ENCODE measurements at places on chromosomes 2 and 18. TPM values are rescaled to one million over a fixed set of nuclear protein-coding genes. Genes with fewer than 3 reads are reported as not detected.

NETO1 gene
- not detected for total RNA-seq

GRCh38 chr2:40611196-40611595 lies 159.3 kb upstream of the SLC8A1 start:
- no peak overlapping the region for H3K4me3 ChIP-seq
- no peak for DNase-seq
- H3K27me3 ChIP-seq, result no peaks in the 10 kb centered on the region
- no peaks in the 10 kb centered on the region for H3K36me3 ChIP-seq
- H3K4me1 ChIP-seq, result no peaks in the 10 kb centered on the region

- no peaks in the 10 kb centered on the region for H3K4me1 ChIP-seq
- no peak overlapping the region for H3K27ac ChIP-seq
- no peak for DNase-seq
- H3K4me3 ChIP-seq, result no peak overlapping the region
Measured at GRCh38 chr2:10941383-10941782, 29.6 kb downstream of the KCNF1 start.

- no peak overlapping the region for H3K4me3 ChIP-seq
- no peaks in the 10 kb centered on the region for H3K4me1 ChIP-seq
- DNase-seq, result no peak
Measured at GRCh38 chr18:70363861-70364260, 75.0 kb downstream of the SOCS6 start.

DNA sequence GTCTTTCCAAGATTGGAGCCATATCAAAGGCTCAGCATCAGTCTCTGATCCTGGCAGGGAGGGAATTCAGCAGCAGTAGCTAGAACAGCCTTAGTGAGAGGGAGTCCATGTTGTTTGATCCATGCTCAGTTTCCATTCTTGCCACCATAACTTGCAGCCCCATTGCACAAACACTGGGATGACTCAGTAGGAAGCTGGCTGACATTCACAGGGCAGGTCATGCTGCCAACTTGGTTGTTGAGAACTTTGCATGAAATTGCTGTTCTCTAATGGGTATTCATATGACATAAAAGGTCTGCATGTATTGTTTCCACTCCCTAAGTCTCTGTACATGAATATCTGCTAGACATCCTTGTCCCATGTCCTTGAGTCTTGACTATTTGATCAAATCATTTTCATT lies 29.9 kb upstream of the STAT4 start:
- no peaks in the 10 kb centered on the region for H3K27me3 ChIP-seq
- no peak overlapping the region for H3K27ac ChIP-seq
- DNase-seq, result no peak
- H3K4me3 ChIP-seq, result no peak overlapping the region
- no peaks in the 10 kb centered on the region for H3K36me3 ChIP-seq

DNA sequence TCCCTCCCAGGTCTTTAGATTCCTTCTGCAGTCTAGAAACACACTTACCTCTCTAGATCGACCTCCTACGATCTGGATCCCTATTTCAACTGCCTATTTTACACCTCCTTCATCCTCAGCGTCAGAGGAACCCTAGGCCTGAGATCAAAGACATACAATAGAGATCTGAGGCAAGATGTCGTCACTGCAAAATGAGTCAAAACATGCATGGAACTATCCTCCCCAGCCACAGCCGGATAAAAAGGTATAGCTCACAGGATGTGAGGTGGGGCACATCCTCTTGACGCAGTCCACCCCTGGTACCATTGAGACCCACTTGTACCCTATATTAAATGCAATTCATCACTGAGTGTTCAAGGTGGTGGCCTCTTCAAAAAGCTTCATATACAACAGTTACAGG lies 63.7 kb upstream of the DNAJC10 start:
- H3K27me3 ChIP-seq, result peaks cover 11% of the 10 kb centered on the region
- H3K36me3 ChIP-seq, result no peaks in the 10 kb centered on the region
- H3K4me1 ChIP-seq, result peaks cover 6% of the 10 kb centered on the region

DNA sequence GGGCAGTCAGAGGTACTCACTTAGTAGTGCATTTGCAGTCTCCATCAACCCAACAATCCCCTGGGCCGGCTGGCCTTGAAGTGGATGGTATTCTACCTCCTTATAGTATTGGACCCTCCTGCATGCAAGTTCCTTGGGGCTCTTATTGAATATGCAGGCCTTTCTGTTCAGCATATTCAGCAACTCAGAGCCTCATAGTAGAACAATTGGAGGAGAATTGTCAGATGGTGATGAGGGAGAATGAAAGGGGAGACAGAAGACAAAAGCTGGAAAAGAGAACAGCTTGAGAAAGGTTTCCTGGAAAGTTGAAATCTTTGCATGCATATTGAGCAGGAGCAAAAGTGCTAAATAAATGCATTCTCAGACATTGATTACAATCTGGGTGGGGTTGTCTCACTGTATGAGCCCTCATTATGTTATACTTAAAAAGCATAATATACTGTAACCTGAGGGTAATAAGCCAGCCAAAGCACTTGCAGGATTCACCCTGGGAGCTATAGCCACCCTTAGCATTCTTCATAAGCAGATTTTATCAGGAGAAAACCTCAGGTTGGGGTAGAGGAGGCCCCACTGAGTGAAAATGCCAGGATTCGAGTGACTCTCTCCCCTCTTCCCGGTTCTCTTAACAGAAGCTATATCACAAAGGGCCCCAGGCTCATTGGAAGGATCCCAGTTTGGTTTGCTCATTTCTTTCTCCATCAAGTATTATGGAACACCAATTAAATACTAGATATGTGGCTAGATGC lies 178.1 kb downstream of the MSH2 start:
- no peak overlapping the region for H3K4me3 ChIP-seq
- no peaks in the 10 kb centered on the region for H3K4me1 ChIP-seq
- DNase-seq, result no peak
- peaks cover 7% of the 10 kb centered on the region for H3K27me3 ChIP-seq
- H3K36me3 ChIP-seq, result no peaks in the 10 kb centered on the region
- H3K27ac ChIP-seq, result no peak overlapping the region

DNA sequence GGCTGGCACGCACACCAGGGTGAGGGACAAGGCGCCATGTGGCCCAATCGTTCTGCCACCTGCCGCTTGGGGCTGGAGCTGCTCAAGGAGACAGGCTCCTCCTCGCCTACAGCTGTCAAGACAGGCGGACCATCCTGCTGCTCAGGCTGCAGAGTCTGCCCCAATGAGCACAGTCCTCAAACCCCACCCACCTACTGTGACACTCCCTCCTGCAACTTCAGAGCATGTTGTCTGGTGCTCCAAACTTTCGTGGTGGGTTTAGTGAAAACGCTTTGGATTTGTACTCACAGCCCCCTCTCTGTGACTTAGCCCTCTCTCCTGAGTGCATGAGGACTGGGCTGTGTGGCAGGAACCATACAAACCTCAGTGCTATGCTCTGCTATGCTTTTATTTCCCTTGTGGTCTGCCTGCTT lies 23.2 kb upstream of the SLC35F6 start:
- no peaks in the 10 kb centered on the region for H3K27me3 ChIP-seq
- no peak overlapping the region for H3K27ac ChIP-seq
- DNase-seq, result no peak
- H3K4me1 ChIP-seq, result peaks cover 8% of the 10 kb centered on the region
- H3K36me3 ChIP-seq, result no peaks in the 10 kb centered on the region
- no peak overlapping the region for H3K4me3 ChIP-seq
